Neural crest cell (in vitro differentiated cells): ENCODE measurements at places on chromosomes 6 and 20. TPM values are rescaled to one million over a fixed set of nuclear protein-coding genes. Genes with fewer than 3 reads are reported as not detected.

DNA sequence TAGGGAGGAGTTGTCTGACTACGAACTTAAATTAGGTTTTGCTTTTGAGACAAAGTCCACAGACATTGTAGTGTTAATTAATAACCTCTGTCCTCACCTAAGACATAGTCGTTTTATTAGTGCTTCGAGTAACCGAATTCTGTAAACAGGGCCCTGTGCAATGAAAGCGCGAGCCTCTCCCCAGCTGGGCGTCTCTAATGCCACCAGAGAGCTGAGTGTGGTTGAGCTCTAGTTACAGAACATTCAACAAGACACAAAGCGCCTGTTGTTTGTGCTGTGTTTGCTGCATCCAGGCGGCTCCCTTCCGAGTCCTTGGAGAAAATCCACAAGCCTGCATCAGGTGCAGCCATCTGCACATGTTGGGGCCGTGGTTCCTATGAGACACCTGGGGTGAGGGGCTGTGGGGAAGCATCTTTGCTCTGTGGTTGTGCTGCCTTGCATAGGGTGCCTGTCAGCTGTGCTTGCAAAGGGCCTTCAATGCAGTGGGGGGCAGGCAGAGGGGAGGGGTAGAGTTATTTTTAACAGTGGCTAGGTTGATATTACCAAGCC, 63.9 kb downstream of the CD164 start:
- DNase-seq = no peak

Gene JPH2
- total RNA-seq = 0.07 TPM in 1 of 2 replicates, not detected in the other

Gene TRIM10
- not detected in 2 replicates for total RNA-seq

DNA sequence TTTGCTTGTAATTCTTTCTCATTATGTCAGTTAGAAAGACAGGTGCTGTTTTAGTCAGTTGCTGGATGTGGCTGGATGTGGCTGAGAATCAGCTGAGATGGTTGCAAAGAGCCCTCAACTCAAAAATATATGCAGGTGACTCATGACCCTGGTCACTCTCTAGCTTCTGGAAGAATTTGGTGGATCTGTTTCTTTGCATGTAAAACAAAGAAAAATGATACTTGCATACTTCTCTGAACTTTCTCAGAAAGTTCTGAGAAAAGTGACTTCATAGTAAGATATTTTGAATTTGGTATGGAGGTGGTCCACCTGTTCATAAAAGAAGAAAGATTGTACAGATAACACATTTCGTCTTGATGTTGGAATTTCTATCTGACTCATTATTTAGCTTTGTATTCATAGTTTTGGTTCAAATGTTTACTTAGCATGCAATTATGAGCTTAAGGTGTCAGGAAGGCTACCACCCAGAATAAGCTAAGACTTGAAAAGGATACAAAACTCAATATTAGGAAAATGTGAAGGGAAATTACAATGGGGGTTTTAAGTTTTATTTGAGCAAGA, 163.2 kb upstream of the OLIG3 start:
- no peak for DNase-seq

- no peak for DNase-seq
These were observed 86.8 kb downstream of the ARHGAP18 start for GRCh38 chr6:129623008-129623732.
